ENCODE measurements at places on chromosomes 6 and 20. TPM values are rescaled to one million over a fixed set of nuclear protein-coding genes. Genes with fewer than 3 reads are reported as not detected.
A peak's percentile ranks its signal among the peaks of the same experiment; 100 is the strongest.

- H3K27ac ChIP-seq, result no peak overlapping the region
- no peaks in the 10 kb centered on the region for H3K36me3 ChIP-seq
- H3K4me1 ChIP-seq, result no peaks in the 10 kb centered on the region
- H3K4me3 ChIP-seq, result no peak overlapping the region
- DNase-seq, result no peak
- H3K27me3 ChIP-seq, result no peaks in the 10 kb centered on the region
These were observed 395.3 kb downstream of the CD109 start for GRCh38 chr6:74091136-74091793.

- H3K36me3 ChIP-seq, result peaks cover 3% of the 10 kb centered on the region
- H3K4me3 ChIP-seq, result no peak overlapping the region
- peaks cover 5% of the 10 kb centered on the region for H3K4me1 ChIP-seq
- H3K27me3 ChIP-seq, result no peaks in the 10 kb centered on the region
- DNase-seq, result no peak
These were observed 859 bp upstream of the RAE1 start for GRCh38 chr20:57350081-57350710.

DNA sequence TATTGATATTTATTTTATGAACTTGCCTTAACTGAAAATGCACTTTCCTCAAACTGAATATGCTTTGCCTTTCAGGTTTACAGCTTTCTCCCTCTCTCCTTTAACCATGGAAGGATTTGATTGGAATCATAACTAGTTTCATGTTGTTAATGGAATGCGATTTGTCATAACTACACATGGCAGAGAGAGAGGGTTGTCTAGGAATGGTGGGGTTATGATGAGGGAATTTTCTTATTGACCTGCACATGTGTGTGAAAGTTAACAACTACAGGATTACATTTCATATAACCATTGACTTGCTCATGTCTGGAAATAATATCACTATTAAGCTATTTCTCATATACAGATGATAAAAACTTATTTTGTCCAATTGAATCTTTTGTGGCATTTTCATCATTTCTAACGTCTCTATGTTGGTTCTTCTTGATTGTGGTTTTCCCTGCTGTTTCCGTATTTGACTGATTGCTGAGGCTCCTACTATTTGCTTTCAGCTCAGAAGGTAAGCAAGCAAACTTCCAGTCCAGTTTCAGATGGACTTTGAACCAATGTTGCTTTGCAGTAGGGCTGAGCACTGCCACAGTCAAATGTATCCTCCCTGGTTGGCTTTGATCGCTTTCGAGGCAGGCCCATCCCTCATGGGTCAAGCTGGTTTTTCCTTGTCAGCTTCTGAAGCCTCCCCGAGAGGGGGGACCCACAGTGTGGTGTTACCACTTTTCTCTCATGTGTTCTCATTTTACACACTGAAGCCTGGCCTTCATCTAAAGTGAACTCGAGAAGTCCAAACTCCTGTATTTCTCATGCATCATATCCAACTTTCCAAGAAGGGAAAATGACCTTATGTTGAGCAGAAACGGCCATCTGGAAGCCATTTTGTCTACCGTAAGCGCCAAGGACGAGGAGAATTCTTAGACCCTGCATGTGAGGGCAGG, 7.6 kb upstream of the CCN2 start:
- peaks cover 3% of the 10 kb centered on the region for H3K4me1 ChIP-seq
- DNase-seq, result no peak
- H3K4me3 ChIP-seq, result no peak overlapping the region
- H3K27ac ChIP-seq, result no peak overlapping the region

DNA sequence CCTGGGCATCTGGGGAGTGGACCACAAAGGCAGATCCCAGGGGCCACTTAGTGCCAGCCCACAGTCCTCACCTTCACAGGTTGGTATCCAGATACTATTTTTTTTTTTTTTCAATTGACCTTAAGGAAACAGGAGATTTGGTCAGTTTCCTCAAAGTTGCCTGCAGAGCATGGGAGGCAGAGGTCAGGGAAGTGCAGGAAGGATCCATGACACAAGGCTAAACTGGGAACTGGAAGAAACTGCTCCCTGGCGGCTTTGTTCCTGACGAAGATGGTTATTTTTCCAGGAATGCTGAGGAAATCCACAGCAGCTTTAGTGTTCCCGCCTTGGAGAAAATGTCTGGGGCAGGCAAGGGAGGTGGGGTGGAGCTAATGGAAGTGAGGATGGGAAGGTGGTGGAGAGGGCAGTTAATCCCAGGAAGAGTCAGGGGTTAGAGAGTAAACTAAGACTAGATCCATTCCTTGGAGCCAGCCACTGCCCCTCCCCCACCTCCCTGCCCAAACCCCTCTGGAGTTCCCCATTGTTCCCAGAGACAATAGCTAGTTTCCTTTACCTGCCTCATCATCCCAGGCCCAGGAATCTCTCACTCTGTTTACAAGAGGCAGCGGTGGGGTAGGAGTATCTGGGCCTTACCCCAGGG, 14.3 kb upstream of the MYMX start:
- no peaks in the 10 kb centered on the region for H3K27me3 ChIP-seq
- peaks cover 2% of the 10 kb centered on the region for H3K4me1 ChIP-seq
- no peaks in the 10 kb centered on the region for H3K36me3 ChIP-seq
- no peak overlapping the region for H3K27ac ChIP-seq

DNA sequence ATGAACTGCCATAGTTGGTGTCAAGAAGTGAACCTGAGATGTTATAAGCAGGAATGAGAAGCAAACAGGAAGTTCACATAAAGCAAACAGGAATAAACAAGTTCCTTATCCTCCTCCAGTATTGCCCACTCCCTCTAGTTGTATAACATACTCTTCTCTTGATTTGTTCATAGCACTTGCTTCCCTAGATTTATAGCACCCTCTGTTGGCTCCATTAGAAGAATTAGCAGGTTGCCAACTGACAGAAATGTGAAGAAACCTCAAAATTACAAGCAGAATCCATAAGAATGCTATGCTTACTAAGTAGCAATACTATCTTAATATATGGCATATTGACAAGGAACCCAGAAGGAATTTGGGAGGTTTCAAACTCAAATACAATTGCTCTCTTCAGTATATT, 195.4 kb downstream of the TBX18 start:
- no peak overlapping the region for H3K4me3 ChIP-seq
- H3K36me3 ChIP-seq, result no peaks in the 10 kb centered on the region
- no peaks in the 10 kb centered on the region for H3K4me1 ChIP-seq
- no peak overlapping the region for H3K27ac ChIP-seq
- H3K27me3 ChIP-seq, result no peaks in the 10 kb centered on the region
- DNase-seq, result no peak

DNA sequence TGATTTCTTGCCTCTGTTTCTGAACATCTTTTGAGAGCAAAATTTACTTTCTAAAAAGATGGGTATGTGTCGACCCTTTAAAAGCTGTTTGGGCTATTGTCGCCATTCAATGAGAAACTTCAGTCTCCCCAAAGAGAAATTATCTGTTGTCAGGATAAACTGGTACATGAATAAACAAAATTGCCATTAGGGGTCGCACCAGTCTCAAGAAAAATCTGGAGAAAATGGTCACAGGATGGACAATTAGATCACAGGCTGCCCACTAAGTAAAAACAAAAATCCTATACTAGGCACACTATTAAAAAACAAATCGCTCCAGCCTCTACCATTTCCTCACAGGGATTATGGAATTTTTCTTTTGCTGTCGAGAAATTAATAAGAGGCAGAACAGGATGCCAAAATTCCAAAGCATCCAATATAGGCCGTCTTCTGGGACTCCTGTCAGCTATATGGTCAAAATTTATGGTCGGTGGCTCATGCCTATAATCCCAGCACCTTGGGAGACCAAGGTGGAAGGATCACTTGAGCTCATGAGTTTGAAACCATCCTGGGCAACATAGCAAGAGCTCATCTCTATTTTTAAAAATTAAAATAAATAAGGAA, 5.5 kb upstream of the HLA-E start:
- no peak for DNase-seq
- no peak overlapping the region for H3K27ac ChIP-seq
- no peak overlapping the region for H3K4me3 ChIP-seq
- no peaks in the 10 kb centered on the region for H3K4me1 ChIP-seq
- H3K36me3 ChIP-seq, result no peaks in the 10 kb centered on the region

DNA sequence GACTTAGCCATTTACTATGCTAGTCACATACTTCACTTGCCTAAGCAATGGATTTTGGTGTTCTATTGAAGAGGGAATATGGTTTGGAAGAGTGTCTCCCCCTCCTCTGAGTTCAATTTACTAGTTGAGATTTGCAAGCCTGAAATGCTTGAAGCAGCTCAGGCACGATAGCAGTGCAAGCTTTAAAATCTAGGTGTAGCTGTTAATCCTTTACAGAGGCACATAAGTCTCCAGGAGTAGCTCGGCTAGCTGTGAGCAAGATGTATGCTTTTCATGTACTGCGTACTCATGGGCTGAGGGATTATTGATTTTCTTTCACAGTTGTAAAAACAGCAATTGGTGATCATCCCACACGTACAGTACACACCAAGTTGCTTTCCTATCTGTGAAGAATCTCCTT, 726 bp downstream of the FLRT3 start:
- DNase-seq, result no peak
- H3K27ac ChIP-seq, result peak overlapping the region; percentile 7
- H3K4me1 ChIP-seq, result no peaks in the 10 kb centered on the region
- H3K4me3 ChIP-seq, result peak overlapping the region; percentile 28
- no peaks in the 10 kb centered on the region for H3K36me3 ChIP-seq
- no peaks in the 10 kb centered on the region for H3K27me3 ChIP-seq

DNA sequence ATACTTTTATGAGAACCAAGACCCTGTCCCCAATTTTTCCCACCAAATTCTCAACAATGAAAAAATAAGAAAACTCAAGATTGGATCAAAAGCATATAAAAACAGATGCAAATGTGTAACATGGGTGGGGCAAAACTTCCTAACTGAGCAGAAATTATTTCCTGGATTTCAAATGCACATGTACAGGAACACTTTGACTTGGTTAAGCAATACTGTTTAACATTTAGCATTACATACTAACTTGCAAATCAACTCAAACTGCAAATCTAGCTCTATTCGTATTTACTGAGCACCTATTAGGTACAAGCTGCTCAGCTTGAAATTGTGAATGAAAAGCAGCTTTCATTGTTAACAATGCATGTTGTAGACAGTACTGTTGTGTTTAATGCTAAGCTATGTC, 40.2 kb downstream of the BMP5 start:
- H3K4me3 ChIP-seq, result no peak overlapping the region
- no peaks in the 10 kb centered on the region for H3K4me1 ChIP-seq
- H3K27ac ChIP-seq, result no peak overlapping the region
- no peaks in the 10 kb centered on the region for H3K27me3 ChIP-seq

GRCh38 chr6:114714836-114715507, 372.1 kb upstream of the HS3ST5 start:
- no peak overlapping the region for H3K27ac ChIP-seq
- no peaks in the 10 kb centered on the region for H3K27me3 ChIP-seq
- no peaks in the 10 kb centered on the region for H3K36me3 ChIP-seq
- H3K4me3 ChIP-seq, result no peak overlapping the region
- H3K4me1 ChIP-seq, result no peaks in the 10 kb centered on the region
- DNase-seq, result no peak

DNA sequence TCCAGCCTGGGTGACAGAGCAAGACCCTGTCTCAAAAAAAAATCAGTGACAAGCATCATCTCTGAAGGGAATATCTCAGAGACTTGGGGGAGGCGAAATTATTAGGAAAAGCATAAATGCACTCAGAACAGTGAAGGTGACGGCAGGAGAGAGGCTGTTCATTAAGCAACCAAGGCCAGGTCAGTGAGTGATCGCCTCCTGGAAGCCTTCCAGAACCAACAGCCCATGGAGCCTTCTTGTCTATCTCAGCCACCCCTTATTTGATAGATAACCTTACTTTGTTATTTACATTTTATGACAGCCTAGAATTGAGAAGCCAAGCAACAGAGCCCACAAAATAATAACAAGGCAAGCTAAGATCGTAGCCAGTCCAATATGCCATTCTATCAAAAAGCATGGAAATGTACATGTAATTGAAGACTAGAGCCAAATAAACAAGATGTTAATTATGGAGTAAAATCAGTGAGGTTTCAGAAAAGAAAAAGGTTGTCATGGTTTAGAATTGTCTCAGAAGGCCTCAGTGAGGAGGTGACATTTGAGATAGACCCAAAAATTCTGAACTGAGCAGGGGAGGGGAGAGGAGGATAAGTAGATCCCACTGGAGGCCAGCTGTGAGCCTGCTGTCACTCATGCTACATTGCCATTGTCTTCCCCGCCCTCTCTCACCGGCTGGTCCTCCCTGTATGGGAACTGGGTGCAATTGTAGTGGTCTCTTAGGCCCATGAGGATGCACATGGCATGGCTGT, 17.8 kb downstream of the BNIP5 start:
- H3K4me3 ChIP-seq, result no peak overlapping the region
- DNase-seq, result no peak
- H3K36me3 ChIP-seq, result no peaks in the 10 kb centered on the region
- no peak overlapping the region for H3K27ac ChIP-seq
- H3K27me3 ChIP-seq, result no peaks in the 10 kb centered on the region
- H3K4me1 ChIP-seq, result no peaks in the 10 kb centered on the region

GRCh38 chr6:105795913-105796517, 290.1 kb upstream of the PRDM1 start:
- peaks cover 19% of the 10 kb centered on the region for H3K4me1 ChIP-seq
- no peak overlapping the region for H3K27ac ChIP-seq
- no peak overlapping the region for H3K4me3 ChIP-seq
- no peak for DNase-seq
- H3K27me3 ChIP-seq, result no peaks in the 10 kb centered on the region
- H3K36me3 ChIP-seq, result no peaks in the 10 kb centered on the region

GRCh38 chr20:57680934-57681914, 28.6 kb downstream of the PMEPA1 start:
- H3K36me3 ChIP-seq, result no peaks in the 10 kb centered on the region
- no peak for DNase-seq
- H3K4me1 ChIP-seq, result peaks cover 32% of the 10 kb centered on the region
- H3K27me3 ChIP-seq, result no peaks in the 10 kb centered on the region
- no peak overlapping the region for H3K4me3 ChIP-seq

DNA sequence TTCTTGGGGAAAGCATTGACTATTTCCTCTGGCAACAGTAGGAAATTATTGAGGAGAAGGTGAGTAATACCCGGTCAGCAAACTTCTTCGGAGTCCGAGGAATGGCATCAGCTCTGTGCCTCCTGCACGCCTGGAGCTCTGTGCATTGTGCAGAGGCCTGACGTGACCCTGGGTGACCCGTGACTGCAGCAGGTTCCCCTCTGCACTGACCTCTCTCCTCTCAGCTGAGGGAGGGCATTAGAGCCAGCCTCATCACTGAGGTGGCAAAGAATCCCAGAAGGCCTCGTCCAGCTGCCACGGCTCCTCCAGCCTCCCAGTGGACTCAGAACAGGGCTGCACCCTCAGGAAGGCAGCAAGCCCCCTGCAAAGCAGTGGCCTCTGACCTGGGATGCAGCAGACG, 502.9 kb downstream of the CD83 start:
- no peaks in the 10 kb centered on the region for H3K36me3 ChIP-seq
- H3K27me3 ChIP-seq, result no peaks in the 10 kb centered on the region
- DNase-seq, result no peak
- no peak overlapping the region for H3K4me3 ChIP-seq
- H3K4me1 ChIP-seq, result peaks cover 20% of the 10 kb centered on the region
- no peak overlapping the region for H3K27ac ChIP-seq

Gene HRH3
- not detected for total RNA-seq

Gene HLA-DQA2
- 4.4 TPM for total RNA-seq

Gene TGM6
- not detected for total RNA-seq

Gene FAM83D
- total RNA-seq, result 0.72 TPM

Gene BACH2
- 16.4 TPM for total RNA-seq

Gene SNX9
- total RNA-seq, result 47.2 TPM

Gene SLC35B2
- 19.7 TPM for total RNA-seq

Gene RIN2
- 35.5 TPM for total RNA-seq
